ENCODE measurements at places on chromosomes 11 and 22.

DNA sequence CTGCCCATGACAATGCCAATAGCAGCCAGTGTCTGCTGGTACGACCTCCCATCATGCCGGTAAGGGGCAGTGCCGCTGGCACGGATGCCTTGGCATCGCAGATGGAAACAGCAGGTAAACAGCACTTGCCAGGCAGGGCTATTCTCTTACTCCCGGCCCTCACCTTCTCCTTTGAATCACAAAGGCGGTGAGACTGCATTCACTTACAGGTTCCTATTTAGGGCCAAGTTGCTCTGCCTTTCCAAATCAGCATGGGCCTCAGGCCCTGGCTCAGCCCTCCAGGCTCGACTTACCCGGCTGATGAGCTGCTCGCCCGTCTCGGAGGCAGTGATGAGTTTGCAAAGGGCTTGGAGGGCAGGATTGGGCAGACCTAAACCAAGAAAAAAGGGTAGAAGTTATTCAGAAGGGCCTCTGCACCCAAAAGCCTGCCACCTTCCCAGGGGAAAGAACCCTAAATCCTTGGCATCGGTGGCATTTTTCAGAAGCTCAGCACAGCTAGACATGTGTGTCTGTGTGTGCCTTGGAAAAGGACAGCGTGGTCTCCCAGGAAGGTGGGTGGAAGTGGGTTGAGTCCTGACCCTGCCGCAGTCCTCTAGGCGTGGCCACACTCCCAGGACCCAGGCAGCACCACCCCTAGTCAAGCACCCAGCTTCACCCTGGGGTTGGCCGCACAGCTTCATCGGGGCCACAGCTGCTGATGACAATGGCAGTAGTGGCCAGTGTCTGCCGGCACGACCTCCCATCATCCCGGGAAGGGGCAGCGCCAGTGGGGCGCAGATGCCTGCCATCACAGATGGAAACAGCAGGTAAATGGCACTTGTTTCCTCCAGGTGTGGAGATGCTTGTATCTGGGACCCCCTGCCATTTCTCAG, 73.5 kb upstream of the PITPNB start:
- DNase-seq = no peak

GRCh38 chr11:31641477-31642062, 132.0 kb downstream of the ELP4 start:
- no peak for DNase-seq

- DNase-seq = no peak
Measured at GRCh38 chr22:19885841-19886592, 31.3 kb upstream of the GNB1L start.

- no peak for DNase-seq
Measured at GRCh38 chr22:46068181-46068592, 82.1 kb upstream of the PPARA start.

- DNase-seq = peak; percentile 74
Measured at GRCh38 chr11:57493507-57494503, 21.7 kb downstream of the SLC43A1 start.

- no peak for DNase-seq
Measured at GRCh38 chr22:29478326-29479276, 1.4 kb upstream of the NEFH start.

GRCh38 chr22:45799291-45799690, 127.7 kb downstream of the ATXN10 start:
- DNase-seq = no peak

DNA sequence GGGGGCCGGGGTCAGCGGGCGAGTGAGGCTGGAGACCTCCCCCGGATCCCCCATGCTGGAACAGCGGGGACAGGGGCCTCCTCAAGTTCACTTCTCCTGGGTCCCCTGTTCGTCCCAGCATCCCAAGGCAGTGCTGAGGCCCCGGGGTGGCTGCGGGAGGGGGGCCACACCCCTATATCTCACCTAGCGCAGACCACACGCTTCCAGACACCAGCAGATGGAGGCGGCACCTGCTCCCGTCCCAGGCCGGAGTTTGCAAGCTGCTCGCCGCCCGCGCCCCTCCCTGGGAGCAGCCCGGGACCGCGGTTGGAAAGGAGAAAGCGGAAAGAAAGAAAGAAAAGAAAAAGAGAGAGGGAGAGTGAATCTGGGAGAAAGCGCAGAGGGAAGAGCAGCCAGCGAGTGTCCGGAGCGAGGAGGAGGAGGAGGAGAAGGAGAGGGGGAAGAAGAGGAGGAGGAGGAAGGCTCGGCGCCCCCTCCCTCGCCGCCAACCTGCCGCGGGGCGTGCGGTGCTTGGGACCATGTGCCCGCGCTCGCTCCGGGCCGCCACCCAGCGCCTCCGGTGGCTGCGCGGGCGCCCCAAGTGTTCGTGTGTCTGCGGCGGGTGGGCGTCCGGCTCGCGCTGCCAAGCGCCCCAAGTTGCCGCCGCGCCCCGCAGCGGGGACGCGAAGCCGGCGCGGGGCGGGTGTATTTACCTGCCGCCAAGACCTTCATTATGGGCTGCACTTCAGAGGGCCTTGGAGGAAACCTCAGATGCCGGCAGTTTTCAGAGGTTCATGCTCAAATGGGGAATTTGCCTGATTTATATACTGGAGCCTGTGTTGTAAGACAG, at the start of gene LIF:
Gene LIF (minus strand): TSS at position 775 of the 829 bp plus-strand sequence. CDS start 64 bp downstream, at position 711.
- peak; percentile 61 for DNase-seq
